NCI-H187 (cell line): ENCODE measurements at places on chromosomes 4 and X.
A peak's percentile ranks its signal among the peaks of the same experiment; 100 is the strongest.

DNA sequence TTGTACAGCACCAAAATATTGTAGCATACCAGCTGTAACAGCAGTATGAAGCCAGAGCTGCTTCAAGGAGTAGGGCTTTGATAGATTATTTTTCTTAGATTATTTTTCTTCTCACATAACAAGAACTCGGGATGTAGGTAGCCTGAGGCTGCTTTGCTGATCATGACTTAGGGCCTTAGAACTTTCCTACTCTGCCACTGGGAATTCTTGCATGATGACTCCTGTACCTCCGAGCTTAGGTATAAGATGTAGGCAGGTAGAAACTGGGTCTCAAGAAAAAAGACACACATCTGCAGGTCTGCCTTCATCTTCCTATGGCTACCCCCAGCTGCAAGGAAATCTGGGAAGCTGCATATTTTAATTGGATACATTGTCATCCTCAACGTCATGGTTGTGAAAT lies 115.9 kb upstream of the PNPLA4 start:
- no peak for DNase-seq

GRCh38 chr4:122830426-122831095 lies 3.9 kb downstream of the FGF2 start:
- no peak for DNase-seq

GRCh38 chr4:121977251-121978171 lies 25.7 kb upstream of the TRPC3 start:
- no peak for DNase-seq

GRCh38 chrX:130788786-130789581 lies 114.0 kb downstream of the ENOX2 start:
- no peak for DNase-seq

GRCh38 chr4:48967631-48968030 lies 18.4 kb upstream of the CWH43 start:
- no peak for DNase-seq

GRCh38 chr4:38381788-38382187 lies 282.2 kb upstream of the KLF3 start:
- DNase-seq: no peak

GRCh38 chr4:68416591-68416990 lies 30.7 kb upstream of the TMPRSS11E start:
- DNase-seq: no peak

DNA sequence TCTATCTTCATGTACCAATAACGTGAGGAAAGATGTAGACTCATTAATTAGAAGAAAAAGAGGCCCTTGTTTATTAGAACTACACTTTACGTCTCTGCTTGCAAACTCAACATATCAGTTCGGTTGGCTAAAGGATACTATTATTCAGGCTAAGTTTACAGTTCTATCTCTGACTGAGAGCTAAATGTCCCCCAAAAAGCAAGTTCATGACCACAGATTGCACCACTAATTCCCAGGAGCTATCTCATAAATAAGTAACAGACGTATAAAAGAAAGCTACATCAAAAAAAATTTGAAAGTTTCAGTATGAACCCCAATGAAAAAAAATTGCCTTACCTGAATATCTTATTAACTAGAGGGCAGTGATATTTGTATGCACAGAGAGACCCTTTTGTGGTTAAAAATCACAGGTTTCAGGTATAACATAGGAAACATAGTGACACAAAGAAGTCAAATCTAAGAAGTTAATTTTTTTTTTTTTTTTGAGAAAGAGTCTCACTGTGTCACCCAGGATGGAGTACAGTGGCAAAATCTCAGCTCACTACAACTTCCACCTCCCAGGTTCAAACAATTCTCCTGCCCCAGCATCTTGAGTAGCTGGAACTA lies 128.9 kb downstream of the MAB21L2 start:
- no peak for DNase-seq

DNA sequence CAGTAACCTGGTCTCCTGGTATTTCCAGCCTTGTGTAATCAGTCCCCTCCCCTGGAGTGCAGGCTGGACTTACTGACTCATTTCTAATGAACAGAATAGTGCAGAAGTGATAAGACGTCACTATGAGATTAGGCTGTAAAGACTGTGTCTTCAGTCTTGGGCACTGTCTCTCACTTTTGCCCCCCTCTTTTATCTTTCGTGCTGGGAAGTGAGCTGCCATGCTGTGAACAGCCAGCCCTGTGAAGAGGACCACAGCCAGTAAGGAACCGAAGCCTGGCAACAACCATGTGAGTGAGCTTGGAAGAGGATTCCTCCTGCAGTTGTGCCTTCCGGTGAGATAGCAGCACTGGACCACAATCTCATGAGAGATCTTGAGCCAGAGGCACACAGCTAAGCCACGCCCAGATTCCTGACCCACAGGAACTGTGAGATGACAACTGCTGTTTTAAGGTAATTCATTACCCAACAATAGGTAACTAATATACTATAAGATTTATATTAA lies 67.5 kb upstream of the GPR34 start:
- DNase-seq: no peak

GRCh38 chr4:166064721-166065120 lies 191.7 kb downstream of the TLL1 start:
- no peak for DNase-seq

DNA sequence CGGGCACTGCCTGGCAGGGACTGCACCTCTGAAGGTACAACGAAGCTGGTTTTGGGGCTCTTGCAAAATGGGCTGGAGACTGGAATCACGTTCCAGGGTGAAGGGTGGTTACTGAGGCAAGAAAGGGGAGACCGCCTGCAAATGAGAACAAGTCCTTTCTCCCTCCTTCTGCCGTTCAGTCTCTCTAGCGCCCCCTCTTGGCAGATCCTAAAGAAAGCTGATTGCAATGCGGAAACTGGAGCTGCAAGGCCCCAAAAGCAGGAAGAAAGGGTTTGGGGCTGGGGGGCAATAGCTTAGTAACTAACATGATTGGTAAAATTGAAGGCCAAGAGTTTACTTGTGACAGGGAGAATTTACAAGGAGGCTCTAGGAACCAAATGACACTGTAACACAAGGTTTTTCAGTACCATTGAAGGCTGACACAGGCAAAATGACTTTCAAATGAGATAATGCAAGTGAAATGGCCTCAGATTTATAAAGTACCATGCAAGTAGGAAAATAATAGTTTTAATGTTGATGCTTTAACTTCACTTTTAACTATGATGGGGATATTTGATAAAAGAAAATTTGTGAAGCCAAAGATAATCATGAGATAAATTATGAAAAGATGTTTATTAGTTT lies 222.7 kb upstream of the HAND2 start:
- peak; percentile 0 for DNase-seq

GRCh38 chr4:168564023-168564422 lies 67.2 kb downstream of the PALLD start:
- DNase-seq: no peak

GRCh38 chr4:185238750-185239149 lies 29.4 kb downstream of the SNX25 start:
- no peak for DNase-seq

DNA sequence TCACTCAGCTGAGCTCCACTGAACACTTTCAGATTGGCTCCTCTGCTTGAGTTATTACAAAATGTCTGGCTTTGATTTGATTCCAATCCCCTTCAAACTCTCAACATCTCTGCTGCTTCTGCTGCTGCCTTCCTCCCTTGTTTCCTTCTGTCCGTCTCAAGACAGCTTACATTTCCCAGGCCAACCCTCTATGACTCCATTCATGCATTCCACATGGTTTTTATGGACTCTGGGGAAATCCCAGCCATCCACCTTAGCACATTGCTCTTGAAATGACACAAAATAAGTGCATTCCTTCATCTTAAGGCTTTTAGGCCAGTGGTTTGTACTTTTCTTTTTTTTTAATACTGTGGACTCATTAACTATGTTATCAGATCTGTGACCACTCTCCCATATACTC lies 68.5 kb upstream of the TMEM164 start:
- no peak for DNase-seq

- DNase-seq: no peak
These were observed at the start of gene CHRNA9 for GRCh38 chr4:40334591-40335524. Gene CHRNA9 (plus strand): TSS chr4:40335333. CDS start chr4:40335468, 135 bp downstream.

- no peak for DNase-seq
These were observed 2.6 kb downstream of the HCCS start for GRCh38 chrX:11113731-11114130.
